Naive thymus-derived CD8-positive, alpha-beta T cell (primary cell): ENCODE measurements at places on chromosomes 16 and 17. TPM values are rescaled to one million over a fixed set of nuclear protein-coding genes. Genes with fewer than 3 reads are reported as not detected.

GRCh38 chr16:84383106-84383505 is 14.8 kb downstream of the ATP2C2 start:
- peaks cover 8% of the 10 kb centered on the region for H3K36me3 ChIP-seq
- H3K27me3 ChIP-seq, result peaks cover 11% of the 10 kb centered on the region
- H3K4me3 ChIP-seq, result no peak overlapping the region
- peaks cover 1% of the 10 kb centered on the region for H3K4me1 ChIP-seq
- H3K27ac ChIP-seq, result no peak overlapping the region
- no peak for DNase-seq

GRCh38 chr17:16442594-16443510 is 27.5 kb downstream of the TRPV2 start:
- no peak for DNase-seq
- H3K4me1 ChIP-seq, result peaks cover 33% of the 10 kb centered on the region
- H3K4me3 ChIP-seq, result no peak overlapping the region
- no peak overlapping the region for H3K27ac ChIP-seq

- H3K4me1 ChIP-seq, result no peaks in the 10 kb centered on the region
- DNase-seq, result no peak
- no peaks in the 10 kb centered on the region for H3K36me3 ChIP-seq
- no peak overlapping the region for H3K4me3 ChIP-seq
- H3K27me3 ChIP-seq, result peaks cover 16% of the 10 kb centered on the region
Observed at GRCh38 chr17:28469376-28469775, 4.1 kb upstream of the SLC13A2 start.

GRCh38 chr17:32335046-32335445 is 6.9 kb downstream of the C17orf75 start:
- H3K4me1 ChIP-seq, result peaks cover 24% of the 10 kb centered on the region
- H3K27ac ChIP-seq, result no peak overlapping the region
- no peaks in the 10 kb centered on the region for H3K27me3 ChIP-seq

DNA sequence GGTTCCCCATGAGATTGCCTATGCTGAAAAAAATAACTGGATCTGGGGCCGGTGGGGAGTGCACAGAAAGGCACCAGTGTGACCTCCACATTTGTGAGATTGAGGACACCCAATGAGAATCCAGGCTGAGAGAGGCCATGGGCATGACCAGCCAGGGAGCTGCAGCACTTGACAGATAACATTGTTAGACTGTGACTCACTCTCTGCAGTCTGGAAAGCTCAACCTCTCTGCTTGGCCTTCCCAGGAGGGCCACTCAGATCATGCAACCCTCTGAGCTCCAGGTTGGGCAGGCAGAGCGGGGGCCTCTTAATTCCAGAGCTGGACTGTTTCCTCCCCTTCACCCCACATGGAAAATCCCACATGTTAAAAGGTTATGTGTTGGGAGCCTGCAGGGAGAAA is 30.1 kb downstream of the FZD2 start:
- no peak for DNase-seq
- H3K36me3 ChIP-seq, result no peaks in the 10 kb centered on the region
- H3K27me3 ChIP-seq, result peaks cover 3% of the 10 kb centered on the region
- H3K4me3 ChIP-seq, result no peak overlapping the region
- no peaks in the 10 kb centered on the region for H3K4me1 ChIP-seq

DNA sequence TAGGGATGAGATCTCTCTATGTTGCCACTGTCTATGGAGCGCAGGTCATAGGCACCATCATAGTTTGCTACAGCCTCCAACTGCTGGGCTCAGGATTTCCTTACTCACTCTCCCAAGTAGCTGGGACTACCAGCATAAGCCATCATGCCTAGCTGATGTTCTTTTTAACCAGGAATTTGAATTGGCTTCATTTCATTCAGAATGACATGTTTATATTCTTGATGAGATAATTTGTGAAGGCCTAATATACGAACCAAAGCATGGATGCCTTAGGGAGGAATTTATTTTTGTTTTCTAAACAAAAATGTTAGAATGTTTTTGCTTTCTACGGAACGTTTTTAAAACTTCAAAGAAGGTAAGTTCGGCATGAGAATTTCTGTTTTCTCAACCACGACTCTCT is 71.6 kb downstream of the HS3ST3B1 start:
- H3K4me1 ChIP-seq, result peaks cover 2% of the 10 kb centered on the region
- H3K36me3 ChIP-seq, result no peaks in the 10 kb centered on the region
- H3K4me3 ChIP-seq, result no peak overlapping the region
- no peak for DNase-seq
- no peak overlapping the region for H3K27ac ChIP-seq

- no peak overlapping the region for H3K27ac ChIP-seq
- H3K27me3 ChIP-seq, result no peaks in the 10 kb centered on the region
- H3K4me1 ChIP-seq, result no peaks in the 10 kb centered on the region
- H3K4me3 ChIP-seq, result no peak overlapping the region
- H3K36me3 ChIP-seq, result no peaks in the 10 kb centered on the region
Observed at GRCh38 chr16:6510261-6510660, 822.4 kb upstream of the RBFOX1 start.

GRCh38 chr17:42783062-42783790 is 2.8 kb downstream of the WNK4 start:
- peaks cover 16% of the 10 kb centered on the region for H3K36me3 ChIP-seq
- no peak overlapping the region for H3K4me3 ChIP-seq
- peaks cover 50% of the 10 kb centered on the region for H3K4me1 ChIP-seq
- no peak for DNase-seq
- H3K27me3 ChIP-seq, result peaks cover 58% of the 10 kb centered on the region
- H3K27ac ChIP-seq, result no peak overlapping the region

GRCh38 chr16:69402439-69402838 is 16.6 kb upstream of the TERF2 start:
- no peaks in the 10 kb centered on the region for H3K36me3 ChIP-seq
- H3K27ac ChIP-seq, result no peak overlapping the region
- DNase-seq, result no peak
- no peaks in the 10 kb centered on the region for H3K27me3 ChIP-seq

GRCh38 chr17:13557077-13557476 is 44.7 kb downstream of the HS3ST3A1 start:
- no peak overlapping the region for H3K27ac ChIP-seq
- no peaks in the 10 kb centered on the region for H3K36me3 ChIP-seq
- H3K27me3 ChIP-seq, result peaks cover 4% of the 10 kb centered on the region

DNA sequence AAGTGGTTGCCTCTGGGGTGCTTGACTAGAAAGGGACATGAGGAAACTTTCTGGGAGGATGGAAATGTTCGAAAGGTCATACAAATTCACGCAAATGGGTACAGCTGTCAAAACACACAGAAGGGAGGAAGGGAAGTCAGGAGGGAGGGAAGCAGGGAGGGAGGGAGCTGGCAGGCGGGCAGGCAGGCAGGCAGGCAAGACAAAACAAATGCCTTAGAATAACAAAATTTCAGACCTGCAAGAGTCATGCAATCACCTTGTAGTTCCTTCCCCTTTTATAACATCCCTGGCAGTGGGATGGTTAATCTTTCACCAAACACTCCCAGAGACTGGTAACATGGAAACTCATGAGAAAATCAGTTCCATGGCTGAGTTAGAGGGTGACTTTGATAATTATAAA is 189.2 kb downstream of the STX8 start:
- no peak for DNase-seq
- peaks cover 9% of the 10 kb centered on the region for H3K36me3 ChIP-seq
- no peaks in the 10 kb centered on the region for H3K27me3 ChIP-seq

GRCh38 chr16:10824111-10824893 is 5.7 kb upstream of the TVP23A start:
- no peak for DNase-seq
- H3K27ac ChIP-seq, result no peak overlapping the region
- H3K27me3 ChIP-seq, result no peaks in the 10 kb centered on the region
- no peaks in the 10 kb centered on the region for H3K4me1 ChIP-seq
- H3K36me3 ChIP-seq, result no peaks in the 10 kb centered on the region
- no peak overlapping the region for H3K4me3 ChIP-seq

The PDPR gene
- polyA plus RNA-seq, result 7.3 TPM

The TRIM65 gene
- 31.8 TPM for polyA plus RNA-seq

The TOX3 gene
- polyA plus RNA-seq, result not detected

The KRTAP9-3 gene
- polyA plus RNA-seq, result not detected

The HLF gene
- polyA plus RNA-seq, result not detected

The SCGB1C2 gene
- not detected for polyA plus RNA-seq
